ENCODE measurements at places on chromosomes 2 and 18. TPM values are rescaled to one million over a fixed set of nuclear protein-coding genes. Genes with fewer than 3 reads are reported as not detected.

GRCh38 chr2:227366769-227367426 is 12.2 kb downstream of the TM4SF20 start:
- no peaks in the 10 kb centered on the region for H3K4me1 ChIP-seq
- H3K36me3 ChIP-seq = no peaks in the 10 kb centered on the region
- no peaks in the 10 kb centered on the region for H3K27me3 ChIP-seq
- no peak overlapping the region for H3K4me3 ChIP-seq

DNA sequence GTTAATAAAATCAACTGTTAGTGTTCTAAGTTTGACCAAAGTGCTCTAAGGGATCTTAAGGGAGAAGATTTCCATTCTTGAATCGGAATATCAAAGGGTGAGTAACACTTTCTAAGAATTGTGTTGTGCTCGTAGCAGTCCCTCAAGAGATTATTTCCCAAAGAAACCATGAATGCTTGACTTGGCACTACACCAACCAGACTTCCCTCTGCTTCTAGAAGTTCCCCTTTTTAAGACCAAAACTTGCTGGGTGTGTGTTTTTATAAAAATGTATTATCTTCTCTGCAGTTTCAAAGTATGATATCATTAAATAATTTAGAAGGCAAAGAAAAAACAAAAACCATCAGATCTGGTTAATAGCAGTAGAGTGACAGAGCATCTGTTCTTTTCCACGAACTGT is 522.0 kb upstream of the FAM98A start:
- H3K27ac ChIP-seq = no peak overlapping the region
- H3K36me3 ChIP-seq = no peaks in the 10 kb centered on the region
- no peak for DNase-seq

DNA sequence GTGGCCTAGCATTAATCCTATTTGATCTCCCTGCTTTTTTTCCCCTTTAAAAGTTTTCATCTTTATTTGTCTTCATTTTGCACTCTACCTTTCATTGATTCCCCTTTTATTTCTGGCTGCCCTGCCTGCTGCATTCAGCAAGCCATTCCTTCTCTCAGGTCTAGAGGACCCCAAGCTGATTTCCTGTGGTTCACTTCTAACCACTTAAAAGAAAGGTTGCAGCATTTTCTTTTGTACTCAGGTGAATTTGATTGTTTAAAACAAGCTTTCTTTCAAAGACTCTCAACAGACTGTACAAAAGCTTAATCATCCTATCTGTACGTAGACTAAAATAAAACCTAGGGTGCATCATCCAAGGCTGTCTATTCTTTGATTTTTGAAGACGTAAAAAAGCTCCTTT is 160.3 kb downstream of the CSRNP3 start:
- H3K4me3 ChIP-seq = no peak overlapping the region
- peaks cover 4% of the 10 kb centered on the region for H3K27me3 ChIP-seq
- DNase-seq = no peak
- H3K4me1 ChIP-seq = peaks cover 9% of the 10 kb centered on the region

DNA sequence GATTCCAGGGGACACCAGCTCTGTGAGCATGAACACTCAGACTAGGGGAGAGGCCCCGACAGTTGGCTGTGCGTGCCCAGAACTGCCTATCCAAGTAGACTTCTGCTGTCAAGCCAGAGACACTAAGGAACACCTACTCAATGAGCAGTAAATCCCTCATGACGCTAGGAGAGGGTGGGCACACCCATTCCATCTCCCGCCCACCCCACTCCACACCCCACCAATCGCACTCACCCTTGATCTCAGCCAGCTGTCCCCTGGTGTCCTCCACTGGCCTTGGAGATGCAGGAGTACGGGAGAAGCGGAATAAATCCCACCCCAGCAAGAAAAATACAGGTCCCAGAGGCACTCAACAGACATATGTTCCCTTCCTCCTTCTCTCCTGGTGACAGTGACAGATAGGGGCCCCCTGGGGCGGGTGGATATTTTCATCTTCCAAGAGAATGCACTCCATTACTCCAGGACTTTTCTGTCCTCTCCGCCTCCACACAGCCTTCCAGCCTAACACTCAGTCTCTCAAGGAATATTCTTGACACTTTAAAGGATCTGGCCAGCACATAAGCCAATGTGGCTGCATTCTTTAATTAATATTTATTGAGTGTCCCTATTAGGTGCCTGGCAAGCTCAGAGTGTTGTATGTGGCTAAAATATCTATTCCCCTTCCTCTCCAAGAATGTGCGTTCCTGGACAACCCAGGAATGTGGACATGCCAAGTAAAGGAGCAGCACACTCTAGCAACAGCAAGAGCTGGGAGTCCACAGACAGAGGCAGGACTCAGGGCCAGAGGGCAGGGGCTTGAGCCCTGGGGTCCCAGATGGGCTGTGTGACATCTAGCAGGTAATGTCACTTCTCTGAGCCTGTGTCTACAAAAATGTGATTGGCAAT is 13.1 kb upstream of the SMAD7 start:
- H3K27me3 ChIP-seq = peaks cover 38% of the 10 kb centered on the region
- H3K27ac ChIP-seq = no peak overlapping the region
- no peak overlapping the region for H3K4me3 ChIP-seq
- no peaks in the 10 kb centered on the region for H3K36me3 ChIP-seq
- DNase-seq = no peak
- H3K4me1 ChIP-seq = peaks cover 2% of the 10 kb centered on the region

- H3K4me1 ChIP-seq = no peaks in the 10 kb centered on the region
- no peak overlapping the region for H3K27ac ChIP-seq
- no peaks in the 10 kb centered on the region for H3K27me3 ChIP-seq
Measured at GRCh38 chr18:13661779-13662256, 64.5 kb downstream of the FAM210A start.

GRCh38 chr2:224883700-224884099 is 158.6 kb downstream of the DOCK10 start:
- H3K4me3 ChIP-seq = no peak overlapping the region
- no peak overlapping the region for H3K27ac ChIP-seq
- DNase-seq = no peak
- H3K27me3 ChIP-seq = no peaks in the 10 kb centered on the region
- H3K36me3 ChIP-seq = peaks cover 90% of the 10 kb centered on the region

DNA sequence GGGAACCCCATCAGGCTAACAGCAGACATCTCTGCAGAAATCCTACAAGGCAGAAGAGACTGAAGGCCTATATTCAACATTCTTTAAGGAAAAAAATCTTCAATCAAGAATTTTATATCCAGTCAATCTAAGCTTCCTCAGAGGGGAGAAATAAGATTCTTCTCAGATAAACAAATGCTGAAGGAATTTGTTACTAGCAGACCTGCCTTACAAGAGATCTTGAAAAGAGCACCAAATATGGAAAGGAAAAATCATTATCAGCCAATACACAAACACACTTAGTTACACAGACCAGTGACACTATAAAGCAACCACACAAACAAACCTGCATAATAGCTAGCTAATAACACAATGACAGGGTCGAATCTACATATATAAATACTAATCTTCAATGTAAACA is 96.5 kb downstream of the SUCLG1 start:
- no peaks in the 10 kb centered on the region for H3K36me3 ChIP-seq
- no peak for DNase-seq
- no peak overlapping the region for H3K27ac ChIP-seq

DNA sequence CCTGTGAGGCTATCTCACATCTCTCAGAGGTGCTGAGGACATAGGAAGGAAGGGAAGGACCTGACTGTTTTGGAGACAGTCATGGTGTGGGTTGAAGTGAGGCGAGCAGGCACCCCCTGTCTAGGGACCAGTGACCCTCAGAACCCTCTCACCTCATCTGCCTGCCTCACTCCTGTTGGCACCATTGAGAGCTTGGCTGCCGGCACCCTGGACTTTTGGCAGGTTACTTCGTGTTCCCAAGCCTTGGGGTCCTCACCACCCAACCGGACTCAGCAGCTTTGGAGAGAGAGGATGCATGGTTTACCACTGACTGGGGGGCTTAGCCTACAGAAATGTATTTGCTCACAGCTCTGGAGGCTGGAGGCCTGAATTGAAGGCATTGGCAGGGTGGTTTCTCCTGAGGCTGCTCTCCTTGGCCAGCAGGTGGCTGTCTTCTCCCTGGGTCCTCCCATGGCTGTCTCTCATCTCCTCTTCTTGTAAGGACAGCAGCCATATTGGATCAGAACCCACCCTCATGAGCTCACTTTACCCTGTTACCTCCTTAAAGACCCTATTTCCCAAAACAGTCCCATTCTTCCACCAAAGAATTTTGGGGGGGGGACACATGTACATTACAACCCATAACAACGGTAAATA is 142.0 kb downstream of the TSN start:
- no peaks in the 10 kb centered on the region for H3K36me3 ChIP-seq
- H3K4me1 ChIP-seq = peaks cover 3% of the 10 kb centered on the region
- no peak overlapping the region for H3K4me3 ChIP-seq

The VPS54 gene
- total RNA-seq = 16.8 TPM

The ADAM17 gene
- total RNA-seq = 23.0 TPM

The ACP1 gene
- total RNA-seq = 90.8 TPM

The DPYSL5 gene
- not detected for total RNA-seq

The ANKRD53 gene
- not detected for total RNA-seq

Data from activated CD4-positive, alpha-beta T cell treated with anti-CD3 and anti-CD28 coated beads, Interleukin-2, amount 10 ng/mL, durations not matched to agents 7 days and 5 days (primary cell).